ENCODE measurements at places on chromosomes 4 and X.

- DNase-seq: peak; percentile 60
Observed at GRCh38 chr4:142846108-142846728, at the start of gene INPP4B. Gene INPP4B (minus strand): TSS chr4:142846301.

GRCh38 chr4:89898304-89898716, 3.7 kb downstream of the MMRN1 start:
- no peak for DNase-seq

DNA sequence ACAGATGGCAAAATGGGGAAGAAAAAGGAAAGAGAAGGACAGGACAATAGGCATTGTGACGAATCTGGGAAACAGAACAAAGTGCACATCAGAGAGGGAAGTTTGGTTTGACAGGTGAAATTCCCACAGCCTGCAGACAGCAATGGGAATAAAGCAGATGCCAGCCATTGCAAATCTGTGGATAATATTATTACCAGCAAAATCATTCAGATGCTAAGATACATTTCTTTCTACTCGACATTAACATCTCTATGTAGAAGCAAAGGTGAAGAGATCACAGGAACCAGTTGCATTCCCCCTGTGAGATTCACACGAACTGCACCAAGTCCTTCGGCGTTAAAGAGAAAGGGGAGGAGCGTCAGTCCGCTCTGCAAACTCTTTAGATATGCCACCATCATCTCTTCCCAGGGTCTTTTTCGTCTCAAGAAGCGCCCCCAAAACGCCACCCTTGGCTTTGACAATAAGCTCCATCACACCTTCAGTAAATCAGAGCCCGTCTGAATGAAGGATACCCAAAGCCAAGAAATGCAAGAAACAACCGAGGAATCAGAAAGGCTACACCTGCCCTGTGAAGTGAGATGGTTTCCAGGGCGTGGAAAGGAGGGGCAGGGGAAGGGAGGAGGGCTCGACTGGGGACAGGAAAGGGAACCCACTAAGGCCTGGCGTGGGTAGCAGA, 1.9 kb downstream of the NEUROG2 start:
- DNase-seq: no peak

DNA sequence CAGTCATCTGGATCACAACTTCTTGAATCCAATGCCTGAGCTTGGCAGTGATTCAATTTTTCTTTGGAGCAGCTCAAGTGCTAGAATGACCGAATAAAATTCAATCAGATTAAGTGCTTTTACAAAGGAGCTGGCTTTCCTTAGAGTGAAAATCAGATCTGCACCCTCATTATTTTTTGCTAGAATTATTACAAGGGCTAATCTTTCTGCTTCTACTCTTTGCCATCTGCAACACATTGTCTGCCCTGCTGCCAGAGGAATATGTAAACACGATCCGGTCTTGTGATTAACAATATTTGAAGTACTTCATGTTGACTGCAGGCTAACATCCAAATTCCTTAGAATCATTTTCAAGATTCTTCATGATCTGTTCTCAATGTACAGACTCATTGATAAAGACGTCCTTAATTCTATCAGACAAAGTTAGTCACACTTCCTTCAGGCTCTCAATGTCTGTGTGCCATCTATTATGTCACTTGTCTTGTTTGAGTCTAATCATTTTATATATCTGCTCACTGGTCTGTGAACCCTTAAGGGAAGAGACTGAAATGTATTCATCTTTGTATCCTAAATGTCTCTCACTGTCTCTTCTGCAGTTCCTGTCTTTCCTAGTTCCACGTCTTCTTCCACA, 531.2 kb downstream of the GALNTL6 start:
- DNase-seq: no peak

DNA sequence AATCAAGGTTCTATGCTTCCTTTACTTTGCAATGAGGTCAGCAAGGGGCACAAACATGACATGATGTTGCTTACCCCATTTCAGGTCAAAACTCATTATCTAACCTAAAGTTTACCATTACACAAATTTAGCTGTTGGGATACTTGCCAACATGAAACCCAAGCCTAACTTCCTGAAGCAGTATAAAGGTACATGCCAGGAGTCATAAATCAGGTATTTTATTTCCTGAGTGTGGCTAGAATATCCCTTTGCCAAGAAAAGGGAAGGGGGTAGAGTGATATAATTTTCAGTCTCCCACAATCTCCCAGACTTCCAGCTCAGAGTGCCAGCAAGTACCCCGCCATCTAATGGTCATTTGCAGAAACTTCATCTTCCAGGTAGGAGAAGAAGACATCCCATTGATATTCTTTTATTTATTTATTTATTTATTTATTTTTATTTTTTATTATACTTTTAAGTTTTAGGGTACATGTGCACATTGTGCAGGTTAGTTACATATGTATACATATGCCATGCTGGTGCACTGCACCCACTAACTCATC, 136.6 kb downstream of the NEXMIF start:
- no peak for DNase-seq

- no peak for DNase-seq
Observed at GRCh38 chr4:173177232-173177631, 8.6 kb downstream of the GALNT7 start.

DNA sequence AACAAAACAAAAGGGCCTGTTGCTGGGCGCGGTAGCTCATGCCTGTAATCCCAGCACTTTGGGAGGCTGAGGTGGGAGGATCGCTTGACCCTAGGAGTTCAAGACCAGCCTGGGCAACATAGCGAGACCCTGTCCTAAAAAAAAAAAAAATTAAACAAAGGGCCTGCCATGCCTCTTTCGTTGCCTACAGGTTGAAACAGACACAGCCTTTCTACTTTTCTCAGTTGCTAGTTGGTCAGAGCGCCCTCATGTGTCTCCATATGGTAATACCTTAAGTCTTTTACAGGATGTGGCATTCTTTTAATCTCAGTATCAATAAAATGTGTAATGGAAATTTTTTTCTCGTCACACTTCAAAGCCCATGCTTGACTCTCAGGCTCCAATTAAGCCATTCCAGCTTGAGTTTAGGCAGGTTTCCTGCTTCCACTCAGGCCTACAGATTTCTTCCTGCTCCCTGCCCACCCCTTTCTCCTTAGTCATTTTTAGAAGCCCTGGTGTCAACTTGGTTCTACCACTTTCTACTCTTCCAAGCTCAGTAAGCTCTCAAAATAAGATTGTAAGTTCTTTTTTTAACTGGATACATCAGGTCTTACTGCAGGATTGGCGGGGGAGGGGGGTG, 4.6 kb upstream of the SOWAHD start:
- peak; percentile 64 for DNase-seq

GRCh38 chr4:108622022-108622421, 1.6 kb downstream of the RPL34 start:
- DNase-seq: no peak

DNA sequence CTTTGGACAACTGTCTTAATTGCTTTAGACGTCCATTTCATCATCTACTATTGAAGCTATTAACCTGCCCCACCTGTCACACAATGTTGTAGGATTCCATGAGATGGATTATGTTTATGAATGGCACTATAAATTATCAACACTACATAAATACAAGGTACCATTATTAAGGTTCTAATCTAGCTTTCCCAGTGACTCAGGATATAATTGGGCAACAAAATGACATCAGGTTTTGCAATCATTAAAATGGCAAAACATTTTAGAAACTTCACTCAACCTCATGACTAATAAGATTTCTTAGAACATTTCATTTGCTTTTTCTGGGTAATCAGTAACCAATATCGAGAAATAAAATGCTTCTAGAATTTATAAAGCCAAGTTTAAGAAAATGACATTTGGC, 9.2 kb downstream of the HOPX start:
- peak; percentile 47 for DNase-seq

DNA sequence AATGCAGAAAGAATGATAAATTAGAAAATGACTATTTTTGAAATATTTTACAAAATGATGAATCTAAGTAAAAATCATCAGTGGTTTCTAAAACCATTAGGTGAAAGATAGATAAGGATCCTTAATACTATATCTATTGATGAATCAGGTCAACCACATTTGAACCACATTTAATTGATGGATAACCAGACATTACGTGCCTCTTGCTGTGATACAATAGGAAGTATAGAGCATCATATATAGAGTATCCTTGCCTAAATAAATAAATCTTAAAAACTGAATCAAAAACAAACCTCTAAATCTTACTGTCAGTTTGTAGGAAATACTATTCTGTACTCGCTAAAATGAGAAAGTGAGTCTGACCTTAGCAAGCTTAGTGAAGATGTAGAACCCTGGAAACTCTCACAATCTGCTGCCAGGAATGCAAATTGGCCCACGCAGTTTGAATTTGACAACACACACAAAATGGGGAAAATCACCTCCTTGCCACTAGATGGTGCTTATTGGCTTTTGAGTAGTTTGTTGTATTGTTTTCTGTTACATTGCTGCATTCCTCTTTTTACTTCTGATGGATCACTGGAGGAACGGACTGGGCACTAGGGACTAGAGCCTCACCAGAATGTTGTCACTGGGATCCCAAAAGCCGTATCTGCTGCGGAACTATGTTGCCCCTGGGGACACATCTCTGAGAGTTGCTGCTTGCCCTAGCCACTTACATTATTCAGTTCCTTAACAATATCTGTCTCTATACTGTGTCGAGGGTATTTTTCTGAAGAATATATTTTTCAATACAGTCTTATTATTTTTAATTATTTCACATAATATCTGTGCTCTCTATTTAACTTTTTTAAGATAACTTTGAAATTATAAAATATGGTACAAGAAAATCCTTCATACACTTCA, 25.4 kb upstream of the SLAIN2 start:
- DNase-seq: peak; percentile 83

GRCh38 chrX:50971395-50971794, 60.9 kb downstream of the BMP15 start:
- no peak for DNase-seq

DNA sequence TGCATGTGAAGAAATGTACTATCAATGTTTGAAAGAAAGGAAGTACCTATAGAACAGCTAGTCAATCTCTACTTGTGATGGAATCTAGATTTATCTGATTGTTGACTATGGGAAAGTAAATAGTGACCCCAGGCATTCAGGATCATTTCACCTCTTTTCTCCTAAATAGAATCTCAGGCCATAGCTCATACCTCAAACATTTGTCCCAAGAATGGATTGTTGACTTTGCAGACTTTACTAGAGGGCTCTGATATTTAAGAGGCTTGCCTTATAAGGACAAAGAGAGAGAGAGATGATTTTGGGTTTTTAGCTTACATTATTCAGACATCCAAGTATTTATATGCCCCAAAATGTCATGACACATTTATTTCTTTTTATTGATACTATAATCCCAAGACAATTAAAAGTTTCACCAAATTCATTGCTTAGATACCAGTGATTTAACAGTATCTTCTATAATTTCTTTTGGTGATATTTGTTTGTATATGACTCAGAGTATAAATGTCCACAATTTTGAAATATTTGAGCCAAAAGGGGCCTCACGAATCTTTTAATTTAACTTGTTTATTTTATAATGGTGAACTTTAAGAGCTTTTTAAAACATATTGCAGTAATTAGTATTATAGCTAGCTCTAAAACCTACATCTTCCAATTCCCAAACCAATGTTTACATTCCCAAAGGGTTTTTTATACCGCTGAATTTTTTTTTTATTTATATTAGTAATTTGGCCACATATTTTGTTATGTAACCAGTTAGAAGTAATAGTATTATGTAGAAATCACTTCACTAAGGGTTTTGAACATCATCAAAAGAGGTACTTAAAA, 614.1 kb downstream of the PCDH7 start:
- no peak for DNase-seq

DNA sequence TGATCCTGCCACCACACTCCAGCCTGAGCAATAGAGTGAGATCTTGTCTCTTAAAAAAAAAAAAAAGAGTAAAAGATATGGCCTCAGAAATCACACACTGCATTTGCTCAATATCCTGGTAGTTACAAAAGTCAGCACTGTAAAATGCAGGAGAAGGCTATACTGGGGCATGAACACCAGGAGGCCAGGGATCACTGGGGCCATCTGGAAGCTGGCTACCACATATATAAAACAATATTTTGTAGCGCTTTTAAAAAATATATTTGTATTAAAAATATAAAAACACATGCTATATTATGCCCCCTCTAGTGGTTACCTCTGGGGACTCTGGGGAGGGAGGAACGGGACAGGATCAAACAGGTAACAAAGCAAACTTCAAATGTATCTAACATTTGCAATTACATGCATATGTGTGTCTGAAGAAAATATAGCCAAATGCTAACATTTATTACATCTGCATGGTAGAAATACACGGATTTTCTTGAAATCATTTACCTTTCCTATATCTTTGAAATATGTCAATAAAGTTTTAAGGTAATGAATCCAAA, 4.0 kb downstream of the C4orf46 start:
- DNase-seq: peak; percentile 15

GRCh38 chr4:122010610-122011009, 58.8 kb upstream of the TRPC3 start:
- DNase-seq: peak; percentile 20

- DNase-seq: no peak
Observed at GRCh38 chr4:63906660-63907183, 502.5 kb downstream of the TECRL start.

DNA sequence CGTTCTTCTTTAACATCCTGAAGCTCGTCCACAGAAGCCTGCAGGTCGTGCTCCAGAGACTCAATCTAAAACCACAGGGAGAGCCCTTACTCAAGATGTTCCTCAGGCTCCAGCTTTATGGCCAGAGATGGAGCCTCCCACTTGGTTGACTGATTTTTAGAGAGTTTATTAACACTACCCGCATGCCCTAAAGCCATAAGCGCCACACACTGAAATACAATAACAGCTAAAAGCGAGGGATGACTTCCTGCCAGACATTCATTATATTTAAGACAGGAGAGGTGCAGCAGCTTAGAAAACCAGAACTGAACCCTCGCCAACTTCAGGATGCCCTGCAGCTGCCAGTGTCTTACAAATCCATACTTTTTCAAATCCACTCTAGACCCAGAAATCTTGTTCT, 42.0 kb downstream of the SOD3 start:
- DNase-seq: no peak

DNA sequence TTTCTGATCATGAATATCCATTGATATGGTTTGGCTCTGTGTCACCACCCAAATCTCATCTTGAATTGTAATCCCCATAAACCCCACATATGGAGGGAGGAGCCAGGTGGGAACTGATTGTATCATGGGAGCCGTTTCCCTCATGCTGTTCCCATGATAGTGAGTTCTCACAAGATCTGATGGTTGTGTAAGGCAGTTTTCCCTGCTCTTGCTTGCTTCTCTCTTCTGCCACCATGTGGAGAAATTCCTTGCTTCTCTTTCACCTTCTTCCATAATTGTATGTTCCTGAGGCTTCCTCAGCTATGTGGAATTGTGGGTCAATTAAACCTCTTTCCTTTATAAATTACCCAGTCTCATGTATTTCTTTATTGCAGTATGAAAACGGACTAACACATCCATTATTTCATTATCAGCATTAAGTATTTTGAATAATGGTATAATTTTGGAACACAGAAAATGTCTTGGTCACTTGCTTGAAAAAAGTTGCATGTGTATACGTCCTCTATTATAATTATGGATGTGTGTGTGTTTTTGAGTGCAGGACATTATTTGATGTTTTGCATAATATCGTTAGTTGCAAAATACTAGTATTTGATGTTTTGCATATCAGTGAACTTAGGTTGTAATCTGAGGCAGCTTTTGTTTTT, 334.6 kb downstream of the PCDH10 start:
- peak; percentile 70 for DNase-seq
